Stimulated activated CD4-positive, alpha-beta T cell treated with anti-CD3 and anti-CD28 coated beads, Interleukin-1b, Interleukin-23, amount 100 ng/mL, for 1 hour (primary cell): ENCODE measurements at places on chromosomes 13 and 19.

GRCh38 chr13:78712831-78713230, 53.9 kb upstream of the OBI1 start:
- DNase-seq = no peak

GRCh38 chr13:29940715-29941114, 90.3 kb upstream of the UBL3 start:
- no peak for DNase-seq

- no peak for DNase-seq
These were observed 112.8 kb upstream of the GJB6 start for GRCh38 chr13:20344836-20345490.

- no peak for DNase-seq
These were observed 281.1 kb downstream of the SPRY2 start for GRCh38 chr13:80059789-80060188.

DNA sequence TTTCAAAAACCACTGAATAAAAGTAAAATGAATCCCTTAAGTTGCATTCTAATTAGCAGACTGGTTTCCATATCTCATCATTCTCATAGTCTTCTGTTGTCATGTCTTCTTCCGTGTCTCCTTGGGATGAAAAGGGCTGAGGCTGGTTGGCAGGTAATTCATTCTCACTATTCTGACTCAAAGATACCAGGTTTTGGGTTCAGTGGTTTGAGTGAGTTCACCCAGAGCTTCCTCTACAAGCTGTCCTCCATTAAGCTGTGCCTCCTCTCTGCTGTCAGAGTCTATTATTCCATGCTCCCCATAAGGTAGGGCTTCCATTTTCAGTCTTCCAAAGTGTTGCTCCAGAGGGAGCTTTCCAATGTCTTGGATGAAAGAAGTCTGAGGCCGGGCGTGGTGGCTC, 68.3 kb downstream of the FNDC3A start:
- DNase-seq = no peak

DNA sequence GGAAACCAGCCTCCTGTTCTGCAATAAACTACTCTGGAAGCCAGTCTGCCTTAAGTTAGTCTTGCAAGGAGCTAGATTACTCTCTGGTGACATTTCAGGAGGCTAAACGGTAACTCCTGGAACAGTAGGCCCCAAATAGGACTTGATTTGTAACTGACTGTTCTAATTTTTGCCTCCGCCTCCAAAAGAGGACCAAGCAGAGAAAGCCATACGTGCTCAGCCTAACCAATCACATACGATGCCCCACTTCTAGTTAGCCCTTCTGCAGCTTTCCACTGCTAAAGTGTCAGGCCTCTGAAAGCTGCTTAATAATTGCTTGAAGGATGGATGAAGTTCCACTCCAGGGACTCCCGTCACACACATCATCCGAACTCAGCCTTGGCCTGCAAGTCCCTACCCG, 744 bp downstream of the ZNF805 start:
- no peak for DNase-seq

DNA sequence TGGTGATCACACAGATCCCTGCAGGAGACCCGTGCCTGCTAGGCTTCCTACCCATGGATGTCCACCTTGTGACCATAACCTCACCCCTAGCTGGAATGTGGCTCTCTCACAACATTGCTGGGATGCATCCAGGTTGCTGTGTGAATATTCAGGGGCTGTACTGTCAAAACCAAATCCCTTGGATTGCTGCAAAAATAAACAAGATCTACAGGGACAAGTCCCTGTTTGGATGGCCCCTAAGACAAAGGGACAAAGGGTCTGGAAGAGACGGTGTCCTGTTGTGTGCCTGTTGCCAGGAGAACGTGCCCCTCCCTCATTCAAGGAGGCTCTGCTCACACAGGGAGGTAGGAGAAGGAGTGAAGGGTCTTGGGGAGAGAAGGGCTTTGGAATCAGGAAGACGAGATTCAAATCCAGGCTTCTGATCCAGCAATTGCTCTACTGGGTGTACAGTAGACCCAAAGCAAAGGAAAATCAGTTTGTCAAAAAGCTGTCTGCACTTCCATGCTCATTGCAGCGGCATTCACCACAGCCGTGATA, 89.2 kb upstream of the WASF3 start:
- DNase-seq = no peak

GRCh38 chr13:80496721-80497397, 155.9 kb upstream of the SPRY2 start:
- no peak for DNase-seq

DNA sequence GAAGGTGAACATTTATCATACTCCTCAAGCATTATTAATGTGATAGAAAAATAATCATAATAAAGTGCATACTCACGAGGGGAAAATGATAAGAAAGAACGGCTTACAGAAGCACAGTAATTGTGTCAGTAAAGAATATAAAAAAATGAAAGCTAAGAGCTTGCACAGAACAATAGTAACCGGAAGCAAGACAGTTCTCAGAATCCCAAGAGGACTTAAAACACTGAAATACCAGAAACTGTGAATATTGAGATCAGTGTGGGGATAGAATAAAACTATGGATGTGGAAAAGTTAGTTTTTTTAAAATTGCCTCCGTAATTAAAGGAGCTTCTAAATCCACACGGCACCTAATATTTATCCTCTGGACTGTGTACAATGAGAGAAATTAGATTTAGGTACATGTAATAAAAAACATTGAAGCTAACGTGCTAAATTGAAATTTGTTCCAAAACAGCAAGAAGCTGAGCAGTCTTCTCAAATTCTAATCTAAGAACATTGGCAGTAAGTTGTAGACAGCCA, 482.7 kb downstream of the SLITRK6 start:
- DNase-seq = no peak

GRCh38 chr13:28513745-28514144, 18.8 kb upstream of the FLT1 start:
- no peak for DNase-seq

DNA sequence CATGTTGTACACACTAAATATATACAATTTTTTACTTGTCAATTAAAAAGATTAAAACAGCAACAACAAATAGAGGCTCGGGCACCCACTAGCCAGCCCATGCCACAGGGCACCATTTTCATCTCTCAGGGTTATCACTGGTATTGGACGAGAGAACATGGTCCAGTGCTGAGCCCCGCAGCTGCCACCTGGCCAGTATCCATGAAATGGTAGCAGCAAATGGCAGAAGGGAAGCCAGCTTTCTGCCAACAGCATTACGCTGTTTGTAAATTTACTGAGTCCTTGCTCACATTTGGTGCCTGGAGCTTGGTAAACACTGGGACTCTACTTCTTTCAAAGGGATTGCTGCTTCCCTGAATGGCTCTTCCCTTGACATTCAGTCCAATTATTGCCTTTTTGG, 87.9 kb upstream of the WASF3 start:
- no peak for DNase-seq

DNA sequence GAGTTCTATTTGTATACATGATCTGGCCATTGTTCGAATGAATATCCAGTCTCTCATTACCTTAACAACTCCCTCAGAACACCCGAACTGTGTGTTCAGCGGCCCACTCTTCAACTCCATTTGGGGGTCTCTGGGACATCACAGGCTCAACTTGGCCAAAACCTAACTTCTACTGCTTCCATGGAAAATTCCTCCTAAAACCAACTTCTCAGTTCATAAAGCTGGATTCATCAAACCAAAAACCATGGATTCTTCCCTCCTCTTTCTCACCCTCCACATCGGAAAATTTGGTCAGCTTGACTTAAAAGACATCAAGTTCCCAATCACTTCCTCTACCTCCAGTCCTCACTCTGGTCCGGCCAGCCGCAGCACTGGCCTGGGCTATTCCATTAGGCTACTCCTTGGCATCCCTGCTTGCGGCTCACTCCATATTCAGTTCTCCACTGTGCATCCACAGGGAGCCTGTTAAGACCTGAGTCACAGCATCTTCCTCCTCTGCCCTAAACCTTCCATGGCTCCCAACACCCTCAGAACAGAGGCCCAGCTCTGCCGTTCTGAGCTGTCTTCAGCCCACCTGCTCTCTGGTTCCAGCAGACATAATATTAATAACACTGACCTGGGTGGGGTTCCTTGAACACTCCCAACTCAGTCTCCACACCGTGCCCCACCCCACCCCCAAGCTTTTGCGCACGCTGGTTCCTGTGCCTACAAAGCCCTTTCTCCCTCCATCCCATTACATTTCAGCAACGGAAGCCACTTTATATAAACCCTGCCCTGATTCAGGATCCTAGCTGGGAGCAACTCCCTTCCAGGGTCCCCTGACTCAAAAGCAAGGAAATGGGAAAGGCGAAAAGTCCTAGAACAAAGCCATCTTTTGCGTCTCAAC, 1.1 kb downstream of the ZNF792 start:
- no peak for DNase-seq

GRCh38 chr13:33728271-33729037, 89.5 kb upstream of the RFC3 start:
- DNase-seq = no peak

- no peak for DNase-seq
These were observed 19.9 kb downstream of the ACER1 start for GRCh38 chr19:6313398-6313969.

- DNase-seq = no peak
These were observed 290.2 kb downstream of the ZNF536 start for GRCh38 chr19:30662211-30662861.

GRCh38 chr19:741506-742131, 9.3 kb upstream of the MISP start:
- no peak for DNase-seq

GRCh38 chr13:91904005-91904404, 505.6 kb downstream of the GPC5 start:
- DNase-seq = no peak

GRCh38 chr13:100361504-100361903, 227.1 kb downstream of the GGACT start:
- DNase-seq = no peak

DNA sequence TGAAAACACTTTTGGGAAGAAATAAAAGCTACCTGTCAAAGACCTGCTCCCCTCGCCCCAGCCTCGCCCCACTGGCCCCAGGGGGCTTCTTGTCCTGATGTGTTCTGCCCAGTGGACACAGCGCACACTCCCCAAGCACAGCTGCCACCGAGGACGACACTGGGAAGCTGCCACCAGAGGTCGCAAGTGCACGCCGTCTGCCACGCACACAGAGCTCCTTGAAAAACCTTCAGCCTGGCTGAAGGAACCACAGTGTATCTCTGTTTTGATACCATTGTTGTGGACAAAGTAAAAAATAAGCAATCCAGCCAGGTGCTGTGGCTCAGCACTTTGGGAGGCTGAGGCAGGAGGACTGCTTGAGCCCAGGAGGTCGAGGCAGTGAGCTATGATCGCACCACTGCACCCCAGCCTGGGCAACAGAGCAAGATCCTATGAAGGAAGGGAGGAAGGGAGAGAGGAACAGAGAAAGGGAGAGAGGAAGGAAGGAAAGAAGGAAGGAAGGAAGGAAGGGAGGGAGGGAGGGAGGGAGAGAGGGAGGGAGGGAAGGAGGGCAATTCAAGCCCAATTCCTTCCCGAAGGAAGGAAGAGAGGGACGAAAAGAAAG, 57.3 kb downstream of the CEBPG start:
- peak; percentile 52 for DNase-seq

DNA sequence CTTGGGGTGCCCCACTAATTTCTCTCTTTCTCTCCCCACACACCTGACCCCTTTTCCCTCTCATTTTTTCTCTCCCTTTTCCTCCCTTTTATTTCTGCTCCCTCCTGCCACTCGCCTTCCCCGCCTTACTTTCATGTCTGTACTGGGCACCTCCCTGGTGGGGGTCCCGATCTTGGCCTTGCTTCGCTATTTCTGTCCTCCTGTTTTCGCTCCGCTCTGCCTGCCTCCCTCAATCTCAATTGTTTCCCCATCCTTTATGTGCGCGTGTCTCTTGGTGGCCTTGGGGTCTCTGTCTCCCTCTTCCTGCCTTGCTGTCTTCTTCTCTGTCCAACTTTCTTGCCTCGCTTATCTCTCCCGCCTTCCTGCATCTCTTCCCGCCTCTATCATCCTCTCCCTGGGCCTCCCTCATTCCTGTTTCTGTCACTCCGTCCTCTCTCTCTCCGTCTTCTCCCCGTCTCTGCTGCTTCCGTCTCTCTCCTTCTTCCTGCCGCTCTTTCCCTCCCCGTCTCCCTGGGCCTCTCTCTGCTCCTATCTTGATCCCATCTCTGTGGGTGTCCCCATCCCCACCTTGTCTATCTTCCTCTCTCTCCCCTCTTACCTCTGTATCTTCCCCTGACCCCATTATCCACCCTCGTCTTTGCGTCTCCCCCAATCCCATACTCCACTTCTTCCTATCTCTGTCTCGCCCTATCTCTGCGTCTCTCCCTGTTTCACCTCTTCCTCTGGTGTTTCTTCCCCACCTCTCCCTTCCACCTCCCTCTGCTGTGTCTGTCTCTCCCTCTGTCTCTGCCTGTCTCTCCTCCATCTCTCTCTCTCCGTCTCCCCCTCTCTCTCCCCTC, 4.0 kb downstream of the GRIN2D start:
- no peak for DNase-seq

DNA sequence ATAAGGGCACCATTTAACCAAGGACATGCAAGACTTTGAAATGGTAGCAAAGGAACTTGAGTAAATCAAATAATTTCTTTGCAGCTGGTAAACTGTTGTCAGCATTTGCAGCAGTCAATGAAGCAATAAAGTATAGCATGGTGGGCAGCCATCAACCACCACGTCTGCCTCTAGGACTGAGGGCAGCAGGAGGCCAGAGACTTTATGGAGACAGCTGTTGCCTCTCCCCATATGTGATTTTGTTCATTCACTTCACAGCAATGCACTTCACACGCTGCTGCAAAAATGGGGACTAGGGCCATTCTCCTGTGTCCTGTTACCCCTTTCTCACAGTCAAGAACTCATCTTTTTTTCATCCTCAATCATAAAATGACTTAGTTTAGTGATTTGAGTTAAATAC, 51.3 kb upstream of the PCDH9 start:
- DNase-seq = no peak

GRCh38 chr13:46267166-46267565, 55.4 kb downstream of the LRRC63 start:
- DNase-seq = no peak

- DNase-seq = no peak
These were observed 186.2 kb upstream of the PCDH9 start for GRCh38 chr13:67416047-67416925.

DNA sequence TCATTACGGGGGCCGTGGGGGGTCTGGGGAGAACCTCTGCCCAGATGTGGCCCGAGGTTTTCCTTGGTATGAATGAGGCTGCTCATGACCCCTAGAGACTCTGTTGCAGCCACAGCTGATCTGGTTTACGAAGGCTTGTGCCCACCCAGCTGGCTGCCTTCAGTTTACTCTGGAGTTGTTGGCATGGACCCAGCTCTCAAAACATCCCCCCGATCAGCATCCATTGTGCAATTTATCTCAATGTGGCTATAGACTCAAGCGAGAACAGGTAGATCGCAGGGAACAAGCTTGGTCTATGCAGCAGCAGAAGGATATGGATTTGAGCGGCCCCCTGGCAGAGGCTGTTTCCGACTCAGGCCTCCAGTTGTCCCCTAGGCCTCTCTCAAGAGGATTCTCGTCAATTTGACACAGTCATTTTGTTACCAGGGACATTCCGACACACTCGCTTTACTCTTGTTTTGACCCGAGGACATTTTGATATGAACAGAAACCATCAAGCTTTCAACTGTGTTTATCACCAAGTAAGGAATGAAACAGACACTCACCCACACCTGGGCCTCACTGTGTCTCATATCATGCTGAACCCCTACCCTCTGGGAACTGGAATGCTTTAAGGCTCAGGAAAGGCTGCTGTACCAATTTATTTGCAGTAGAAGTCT, 161.5 kb downstream of the KATNAL1 start:
- DNase-seq = no peak
